ENCODE measurements at places on chromosomes 7 and 10. TPM values are rescaled to one million over a fixed set of nuclear protein-coding genes. Genes with fewer than 3 reads are reported as not detected.
A peak's percentile ranks its signal among the peaks of the same experiment; 100 is the strongest.

DNA sequence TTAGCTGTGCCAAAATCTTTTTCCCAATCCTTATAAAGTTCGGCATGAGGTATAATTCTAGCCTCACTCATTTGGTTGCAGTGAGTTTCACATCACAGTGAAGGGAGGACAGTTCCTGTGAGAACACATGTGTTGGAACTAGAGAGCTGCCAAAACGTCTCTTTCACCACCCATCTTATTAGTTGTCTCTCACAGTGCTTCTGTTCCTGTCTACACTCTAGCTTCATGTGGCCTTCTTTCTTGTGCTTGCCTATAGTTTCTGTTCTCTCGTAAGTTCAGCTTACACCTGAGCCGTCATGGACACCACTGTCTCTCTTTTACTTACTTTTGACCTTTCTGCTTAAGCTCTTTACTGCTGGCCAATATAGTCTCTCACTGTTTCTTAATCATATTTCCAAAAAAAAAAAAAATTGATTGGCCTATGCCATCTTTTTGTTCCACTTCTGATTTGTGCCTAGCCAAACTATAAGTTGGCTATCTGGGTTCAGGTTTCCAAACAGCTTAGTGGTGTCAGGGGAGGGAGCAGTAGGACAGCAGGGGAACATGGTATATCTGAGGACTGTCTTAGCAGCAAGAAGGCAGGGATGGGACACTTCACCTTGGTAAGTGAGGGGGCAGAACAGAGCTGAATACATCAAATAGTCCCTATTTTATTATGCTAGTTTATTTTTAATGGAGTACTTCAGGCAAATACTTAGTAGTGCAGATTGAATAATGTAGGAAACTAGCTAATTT lies 38.0 kb downstream of the ZNRF2 start:
- H3K4me1 ChIP-seq = peaks cover 33% of the 10 kb centered on the region
- peak overlapping the region; percentile 38 for H3K27ac ChIP-seq
- H3K4me3 ChIP-seq = peak overlapping the region; percentile 74
- H3K27me3 ChIP-seq = no peaks in the 10 kb centered on the region
- H3K36me3 ChIP-seq = no peaks in the 10 kb centered on the region
- DNase-seq = peak; percentile 69

DNA sequence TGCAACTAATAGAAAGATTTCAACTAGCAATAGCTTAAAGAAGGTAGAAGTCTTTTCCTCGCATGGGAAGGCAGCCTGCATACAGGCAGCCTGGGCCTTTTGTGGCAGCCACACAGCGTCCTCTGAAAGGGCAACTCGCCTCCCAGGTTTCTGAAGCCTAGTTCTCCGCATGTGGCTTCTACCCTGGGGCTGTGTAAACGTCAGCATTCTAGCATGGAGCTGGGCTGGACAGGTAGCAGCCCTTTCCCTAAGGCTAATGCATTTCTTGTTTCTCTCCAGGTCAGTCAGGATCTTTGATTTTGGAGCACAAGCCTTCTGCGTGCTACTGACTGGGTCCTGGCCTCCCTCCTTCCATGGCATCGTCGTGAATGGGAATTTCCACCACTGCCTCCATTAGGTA lies 23.8 kb upstream of the SEC61G start:
- DNase-seq = no peak
- no peaks in the 10 kb centered on the region for H3K4me1 ChIP-seq
- no peak overlapping the region for H3K4me3 ChIP-seq
- H3K27ac ChIP-seq = no peak overlapping the region
- H3K36me3 ChIP-seq = no peaks in the 10 kb centered on the region

- peaks cover 19% of the 10 kb centered on the region for H3K4me1 ChIP-seq
- no peak overlapping the region for H3K4me3 ChIP-seq
- no peaks in the 10 kb centered on the region for H3K36me3 ChIP-seq
- H3K27ac ChIP-seq = no peak overlapping the region
- no peaks in the 10 kb centered on the region for H3K27me3 ChIP-seq
- DNase-seq = peak; percentile 35
These were observed 645.9 kb downstream of the XPNPEP1 start for GRCh38 chr10:109277456-109277855.

GRCh38 chr10:132392811-132393694 lies 3.9 kb upstream of the PWWP2B start:
- H3K4me1 ChIP-seq = peaks cover 6% of the 10 kb centered on the region
- DNase-seq = peak; percentile 72
- no peaks in the 10 kb centered on the region for H3K27me3 ChIP-seq
- no peak overlapping the region for H3K27ac ChIP-seq
- H3K36me3 ChIP-seq = no peaks in the 10 kb centered on the region
- no peak overlapping the region for H3K4me3 ChIP-seq

- 0 out of 2 replicates have a peak overlapping the region, but pooled peaks have one; percentile 29 for H3K4me3 ChIP-seq
- H3K36me3 ChIP-seq = no peaks in the 10 kb centered on the region
- DNase-seq = peak; percentile 88
- H3K27me3 ChIP-seq = no peaks in the 10 kb centered on the region
These were observed 12.0 kb downstream of the INPP5F start for GRCh38 chr10:119737823-119738222.

Gene SPDYE2B
- not detected for total RNA-seq

Gene FAM53B
- total RNA-seq = 10.1 TPM

DNA sequence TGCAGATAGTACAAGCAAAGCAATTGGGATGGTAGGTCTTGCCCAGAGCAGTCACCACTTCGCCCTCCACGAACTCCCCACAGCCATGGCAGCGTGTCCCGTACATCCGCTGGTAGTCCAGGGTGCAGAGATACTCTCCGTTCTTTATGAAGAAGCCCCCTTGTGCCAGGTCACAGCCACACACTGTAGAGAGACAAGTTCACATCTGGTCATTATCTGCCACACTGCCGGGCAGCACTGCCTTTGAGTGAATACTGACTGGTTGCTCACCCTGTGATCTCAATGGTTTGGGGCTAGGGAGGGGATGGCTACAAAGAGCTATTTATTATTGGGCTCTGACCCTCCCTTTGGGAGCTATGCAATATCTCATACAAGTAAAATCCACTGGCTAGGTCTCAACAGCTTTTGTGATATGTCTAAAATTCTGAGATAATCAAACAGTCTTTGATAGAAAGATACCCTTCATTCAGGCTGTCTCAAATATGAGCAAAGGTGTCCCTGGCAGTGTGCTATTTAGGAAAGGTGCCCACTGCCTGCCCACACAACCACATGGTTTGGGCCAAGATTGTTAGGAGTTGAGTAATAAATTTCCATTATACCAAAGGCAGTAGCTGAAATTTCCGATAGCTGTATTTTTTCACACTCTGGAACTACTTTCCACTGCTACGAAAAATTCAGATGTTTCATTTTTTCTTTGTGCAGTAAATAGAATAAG lies 82.5 kb downstream of the ABLIM1 start:
- H3K36me3 ChIP-seq = no peaks in the 10 kb centered on the region
- peaks cover 9% of the 10 kb centered on the region for H3K4me1 ChIP-seq
- no peak overlapping the region for H3K27ac ChIP-seq

DNA sequence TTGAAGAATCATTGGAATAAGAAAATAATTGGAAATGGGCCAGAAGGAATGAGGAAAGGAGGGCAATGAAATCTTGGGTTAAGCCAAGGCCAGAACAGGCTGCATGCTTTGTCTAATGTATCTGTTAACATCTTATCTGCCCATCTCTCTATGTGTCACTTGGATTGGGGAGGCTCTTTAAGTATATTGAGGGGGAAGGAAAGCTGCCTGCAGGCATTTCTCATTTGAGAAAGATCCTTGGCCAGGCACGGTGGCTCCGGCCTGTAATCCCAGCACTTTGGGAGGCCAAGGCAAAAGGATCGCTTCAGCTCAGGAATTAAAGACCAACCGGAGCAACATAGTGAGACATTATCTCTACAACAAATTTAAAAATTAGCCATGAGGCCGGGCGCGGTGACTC lies 14.3 kb downstream of the PCBD1 start:
- no peak overlapping the region for H3K27ac ChIP-seq
- H3K4me3 ChIP-seq = no peak overlapping the region
- no peak for DNase-seq
- H3K27me3 ChIP-seq = no peaks in the 10 kb centered on the region

Gene SORCS1
- not detected for total RNA-seq

DNA sequence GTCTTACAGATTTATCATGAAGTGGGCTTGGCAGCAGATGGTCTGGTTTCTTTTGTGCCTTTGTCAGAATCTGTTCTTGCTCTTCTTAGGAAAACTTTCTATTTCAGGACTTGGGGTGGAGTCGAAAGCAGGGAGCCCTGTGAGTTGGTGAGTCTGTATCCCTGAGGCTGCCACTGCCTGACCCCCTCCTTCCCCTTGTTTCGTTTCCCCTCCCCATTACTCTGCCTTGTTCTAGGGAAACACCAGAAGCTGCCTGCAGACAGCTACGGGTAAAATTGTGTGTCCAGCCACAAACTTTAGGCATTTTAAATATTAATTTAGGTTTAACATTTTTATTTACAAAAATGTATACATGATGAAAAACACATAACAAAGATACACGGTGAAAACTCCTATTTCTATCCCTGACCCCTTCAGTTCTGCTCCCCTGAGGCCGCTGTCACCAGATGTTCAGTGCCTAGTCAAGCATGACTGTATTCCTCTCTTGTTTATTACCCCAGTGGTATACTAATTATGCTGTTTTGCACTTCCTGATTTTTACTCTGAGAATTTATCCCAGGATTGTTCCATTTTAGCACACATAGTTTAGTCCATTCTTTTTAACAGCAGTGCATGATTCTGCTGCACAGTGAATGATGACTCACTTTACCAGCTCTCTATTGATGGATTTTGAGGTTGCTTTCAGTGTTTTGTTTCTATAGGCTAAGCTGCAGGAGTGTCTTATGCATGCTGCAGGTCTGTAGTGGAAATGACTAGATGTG lies 9.1 kb downstream of the TSPAN14 start:
- H3K4me1 ChIP-seq = peaks cover 66% of the 10 kb centered on the region
- H3K27me3 ChIP-seq = no peaks in the 10 kb centered on the region
- no peaks in the 10 kb centered on the region for H3K36me3 ChIP-seq
- peak overlapping the region; percentile 9 for H3K4me3 ChIP-seq
- peak overlapping the region; percentile 51 for H3K27ac ChIP-seq

Gene BRAT1
- 37.9 TPM for total RNA-seq

DNA sequence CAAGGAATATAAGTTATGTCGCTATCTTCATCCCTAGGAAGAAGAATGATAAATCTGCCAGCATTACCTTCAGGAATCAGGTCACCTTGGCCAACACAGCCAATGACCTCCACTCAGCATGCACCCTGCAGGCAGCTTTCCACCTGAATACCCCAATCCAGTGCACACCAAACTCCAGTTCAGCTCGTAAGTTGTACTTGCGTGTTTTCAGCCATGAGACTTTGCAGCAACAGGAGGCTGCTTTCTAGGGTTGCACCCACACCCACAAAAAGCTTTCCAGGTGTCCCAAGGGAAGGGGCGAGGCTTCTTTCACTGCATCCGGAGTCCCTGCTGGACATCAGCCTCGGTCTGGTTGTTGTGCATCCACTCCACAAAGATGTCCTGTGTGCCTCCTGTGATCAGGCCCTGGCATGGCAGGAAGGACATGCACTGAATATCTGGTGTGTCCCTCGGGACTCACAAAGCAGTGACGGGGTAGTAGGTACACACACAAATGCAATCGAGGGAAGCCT lies 282.9 kb downstream of the GRID1 start:
- H3K4me1 ChIP-seq = no peaks in the 10 kb centered on the region
- no peak for DNase-seq
- no peak overlapping the region for H3K4me3 ChIP-seq
- no peak overlapping the region for H3K27ac ChIP-seq
- H3K36me3 ChIP-seq = no peaks in the 10 kb centered on the region

GRCh38 chr10:118356628-118357027 lies 14.5 kb upstream of the FAM204A start:
- DNase-seq = no peak
- no peak overlapping the region for H3K27ac ChIP-seq
- H3K4me3 ChIP-seq = no peak overlapping the region
- H3K27me3 ChIP-seq = 0 out of 2 replicates have a peak, but pooled peaks cover 7% of the 10 kb centered on the region
- H3K36me3 ChIP-seq = no peaks in the 10 kb centered on the region

Gene PNLIPRP3
- not detected for total RNA-seq

GRCh38 chr10:58704671-58705141 lies 192.0 kb downstream of the BICC1 start:
- no peaks in the 10 kb centered on the region for H3K27me3 ChIP-seq
- peak overlapping the region; percentile 71 for H3K27ac ChIP-seq
- peaks cover 70% of the 10 kb centered on the region for H3K4me1 ChIP-seq
- no peaks in the 10 kb centered on the region for H3K36me3 ChIP-seq
- H3K4me3 ChIP-seq = peak overlapping the region; percentile 48
- peak; percentile 78 for DNase-seq

DNA sequence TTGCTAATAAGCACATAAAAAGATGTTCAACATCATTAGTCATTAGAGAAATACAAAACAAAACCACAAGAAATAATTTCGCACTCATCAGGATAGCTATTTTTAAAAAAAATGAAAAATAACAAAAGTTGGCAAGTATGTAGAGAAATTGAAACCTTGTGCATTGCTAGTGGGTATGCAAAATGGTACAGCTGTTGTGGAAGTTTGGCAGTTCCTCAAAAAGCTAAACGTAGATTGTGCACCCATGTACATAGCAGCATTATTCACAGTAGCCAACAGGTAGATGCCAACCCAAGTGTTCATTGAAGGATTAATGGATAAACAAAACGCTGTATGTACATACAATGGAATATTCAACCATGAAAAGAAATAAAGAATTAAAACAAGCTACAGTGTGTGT lies 35.3 kb upstream of the STARD3NL start:
- H3K4me3 ChIP-seq = no peak overlapping the region
- no peak overlapping the region for H3K27ac ChIP-seq
- DNase-seq = no peak

DNA sequence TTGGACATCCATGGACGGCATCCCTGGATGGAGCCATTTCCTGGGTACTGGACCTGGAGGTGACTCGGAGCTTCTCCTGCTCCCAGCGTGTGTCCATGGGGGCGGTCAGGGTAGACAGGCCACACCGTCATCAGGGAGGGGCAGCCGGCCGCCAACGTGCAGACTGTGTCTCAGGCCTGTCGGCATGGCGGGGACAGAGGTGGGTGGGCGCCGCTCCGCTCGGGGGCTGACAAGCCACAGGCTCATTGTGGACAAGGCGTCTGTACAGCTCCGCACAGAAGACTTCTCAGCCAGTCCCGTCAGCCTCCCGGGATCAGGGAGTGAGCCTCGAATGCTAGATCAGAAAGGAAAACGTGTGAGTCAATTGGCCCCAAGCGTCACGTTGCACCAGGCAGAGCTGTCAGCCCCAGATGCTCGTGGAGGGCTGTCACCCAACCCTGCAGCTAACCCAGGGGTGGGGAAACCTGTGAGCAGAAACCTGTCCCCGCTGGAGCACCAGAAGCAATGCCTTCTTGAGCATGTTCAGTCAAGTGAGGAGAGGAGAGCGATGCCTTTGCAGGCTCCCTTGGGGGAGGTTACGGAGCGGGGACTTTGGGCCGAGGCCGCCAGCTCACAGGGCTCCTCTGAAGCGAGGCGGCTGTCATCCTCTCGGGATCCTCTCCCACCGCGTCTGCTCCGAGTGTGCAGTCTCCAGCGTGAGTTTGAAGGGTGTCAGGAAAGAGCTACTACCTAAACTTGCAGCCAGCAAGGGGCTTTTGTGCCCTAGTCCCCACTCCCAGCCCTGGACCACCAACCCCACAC lies 16.0 kb upstream of the DPYSL4 start:
- H3K4me1 ChIP-seq = no peaks in the 10 kb centered on the region
- no peaks in the 10 kb centered on the region for H3K36me3 ChIP-seq
- H3K4me3 ChIP-seq = no peak overlapping the region
- DNase-seq = no peak
- H3K27me3 ChIP-seq = peaks cover 5% of the 10 kb centered on the region
- no peak overlapping the region for H3K27ac ChIP-seq

GRCh38 chr10:58384999-58385783 lies at the start of gene TFAM:
TSS of gene TFAM (plus strand) at chr10:58385410. CDS start at chr10:58385548, 138 bp downstream.
- H3K36me3 ChIP-seq = peaks cover 21% of the 10 kb centered on the region
- peaks cover 9% of the 10 kb centered on the region for H3K4me1 ChIP-seq
- peak within 1 kb of the TSS; percentile 85 for H3K4me3 ChIP-seq
- DNase-seq = peak; percentile 97
- peak within 1 kb of the TSS; percentile 76 for H3K27ac ChIP-seq

- DNase-seq = no peak
- H3K4me1 ChIP-seq = no peaks in the 10 kb centered on the region
- no peak overlapping the region for H3K4me3 ChIP-seq
- no peaks in the 10 kb centered on the region for H3K36me3 ChIP-seq
These were observed 7.2 kb upstream of the PYROXD2 start for GRCh38 chr10:98422182-98422581.
